ENCODE measurements at places on chromosomes 1 and 21.

GRCh38 chr1:201762381-201762780 lies 66.6 kb upstream of the IPO9 start:
- DNase-seq: no peak

- peak; percentile 8 for DNase-seq
Measured at GRCh38 chr1:114715952-114716303, 643 bp downstream of the NRAS start.

DNA sequence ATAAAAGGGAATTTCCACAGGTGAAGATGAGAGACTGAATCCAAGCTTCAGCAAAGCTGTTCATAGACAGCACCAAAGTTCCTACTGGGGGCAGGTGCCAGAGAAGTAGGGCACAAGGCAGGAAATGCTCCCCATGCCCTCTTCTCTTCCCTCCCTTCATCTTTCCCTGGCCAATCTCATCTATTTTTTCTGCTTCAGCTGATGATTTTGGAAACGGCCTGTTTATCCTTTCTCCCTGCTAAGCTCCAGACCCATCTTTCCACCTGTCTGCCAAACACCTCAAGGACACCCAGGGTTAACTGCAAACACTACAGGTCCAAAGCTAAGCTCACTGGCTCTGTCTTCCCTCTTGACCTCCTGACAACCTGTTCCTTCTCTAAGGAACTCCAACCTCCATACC lies 18.1 kb downstream of the KCND3 start:
- DNase-seq: no peak

DNA sequence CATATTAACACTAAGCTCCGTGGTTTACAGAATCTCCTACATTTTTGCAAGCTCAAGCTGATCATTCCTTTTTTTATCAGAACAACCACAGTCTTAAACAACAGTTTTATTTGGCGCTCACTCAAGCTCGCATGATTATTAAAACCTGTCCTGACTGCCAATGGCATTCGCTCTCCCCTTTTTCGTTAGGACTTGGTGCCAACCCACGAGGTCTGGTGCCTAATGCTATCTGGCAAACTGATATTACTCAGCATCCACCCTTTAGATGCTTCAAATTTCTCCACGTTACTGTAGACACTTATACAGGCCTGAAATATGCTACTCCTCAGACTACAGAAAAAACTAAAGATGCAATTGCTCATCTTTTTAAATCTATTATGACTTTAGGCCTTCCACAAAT lies 23.0 kb upstream of the ITLN1 start:
- no peak for DNase-seq

DNA sequence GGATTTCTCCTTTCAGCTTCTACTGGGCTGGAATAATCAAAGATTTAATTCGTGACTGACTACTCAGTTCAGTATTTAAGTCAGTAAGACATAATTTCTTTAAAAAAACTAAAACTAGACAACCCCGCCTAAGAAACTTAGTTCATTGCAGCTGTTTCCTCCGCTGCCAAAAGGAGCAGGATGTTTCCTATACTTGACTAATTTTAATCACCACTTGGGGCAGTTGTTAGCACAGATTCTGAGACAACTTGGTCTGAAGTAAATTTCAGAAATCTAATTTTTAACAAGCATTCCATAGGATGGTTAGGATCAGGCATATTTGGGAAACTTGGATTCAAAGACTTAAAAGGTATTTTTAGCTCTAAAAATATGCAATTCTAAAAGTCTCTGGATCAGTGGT lies 34.0 kb downstream of the EPRS1 start:
- DNase-seq: no peak

- DNase-seq: no peak
Measured at GRCh38 chr1:91883470-91883869, 2.5 kb downstream of the TGFBR3 start.

- DNase-seq: no peak
Measured at GRCh38 chr1:4674676-4675075, 20.3 kb downstream of the AJAP1 start.

DNA sequence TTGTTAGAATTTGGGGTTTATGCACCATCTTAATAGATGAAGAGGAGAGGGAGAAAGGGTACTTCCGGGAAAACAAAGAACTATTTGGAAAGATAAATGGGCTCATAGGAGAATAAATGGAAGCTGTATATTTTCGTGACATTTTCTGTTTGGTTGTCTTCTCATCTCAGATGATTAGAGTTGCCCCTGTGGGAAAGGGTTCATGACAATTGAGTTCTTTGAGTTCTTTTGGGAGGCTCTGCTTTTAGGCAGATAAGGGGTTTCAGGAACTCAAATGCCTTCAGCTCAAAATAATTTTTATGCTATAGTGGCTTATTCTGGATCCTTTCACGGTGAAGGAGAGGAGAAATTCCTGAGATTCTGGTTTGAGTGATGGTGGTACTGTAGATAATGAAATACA lies 63.6 kb downstream of the CAMTA1 start:
- no peak for DNase-seq

DNA sequence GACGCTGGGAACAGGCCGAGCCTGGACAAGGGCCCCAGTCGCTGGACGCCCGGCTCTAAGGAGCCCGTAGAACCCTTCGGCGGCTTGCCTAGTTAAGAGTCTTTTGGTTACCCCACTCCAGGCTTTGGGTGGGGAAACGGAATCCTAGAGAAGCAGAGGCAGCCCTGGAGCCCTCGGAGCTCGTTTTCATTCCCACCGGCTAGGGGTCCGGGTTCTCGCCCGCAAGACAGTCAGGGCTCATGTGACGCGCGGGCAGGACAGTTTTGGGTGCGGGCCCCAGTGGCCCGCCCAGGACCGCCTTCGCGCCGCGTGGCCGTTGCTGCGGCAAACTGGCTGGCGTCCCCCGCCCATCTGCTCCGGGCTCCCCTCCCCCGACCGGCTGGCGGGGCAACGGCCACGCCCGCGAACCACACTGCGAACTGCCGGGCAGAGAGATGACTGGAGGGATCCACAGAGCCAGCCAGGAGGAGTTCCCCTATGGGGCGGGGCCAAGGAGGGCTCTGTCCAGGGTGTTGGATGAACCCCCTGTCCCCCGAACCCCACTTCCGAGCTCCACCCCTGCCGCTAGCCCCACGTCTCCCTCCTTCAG lies 829 bp upstream of the HES2 start:
- no peak for DNase-seq

GRCh38 chr1:22611530-22611947 lies 24.9 kb upstream of the C1QA start:
- no peak for DNase-seq

DNA sequence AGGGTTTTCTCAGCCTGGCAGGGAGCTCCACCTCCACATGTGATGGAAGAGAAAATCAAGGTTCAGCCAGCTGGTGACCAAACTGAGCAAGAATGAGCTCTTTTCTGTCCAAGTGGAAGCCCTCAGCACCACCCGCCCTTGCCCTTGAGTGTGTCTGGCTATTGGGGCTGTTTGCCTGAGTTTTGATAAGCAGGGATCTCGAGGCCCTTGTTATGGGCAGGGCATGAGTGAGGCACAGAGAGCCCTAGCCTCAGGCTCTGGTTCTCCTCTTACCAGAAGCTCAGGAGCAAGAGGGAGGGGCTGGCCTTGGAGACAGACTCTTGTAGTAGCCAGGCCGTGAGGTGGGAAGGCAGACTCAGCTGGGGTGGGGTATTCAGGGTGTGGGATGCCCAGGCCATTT lies 37.5 kb upstream of the ARF1 start:
- no peak for DNase-seq

DNA sequence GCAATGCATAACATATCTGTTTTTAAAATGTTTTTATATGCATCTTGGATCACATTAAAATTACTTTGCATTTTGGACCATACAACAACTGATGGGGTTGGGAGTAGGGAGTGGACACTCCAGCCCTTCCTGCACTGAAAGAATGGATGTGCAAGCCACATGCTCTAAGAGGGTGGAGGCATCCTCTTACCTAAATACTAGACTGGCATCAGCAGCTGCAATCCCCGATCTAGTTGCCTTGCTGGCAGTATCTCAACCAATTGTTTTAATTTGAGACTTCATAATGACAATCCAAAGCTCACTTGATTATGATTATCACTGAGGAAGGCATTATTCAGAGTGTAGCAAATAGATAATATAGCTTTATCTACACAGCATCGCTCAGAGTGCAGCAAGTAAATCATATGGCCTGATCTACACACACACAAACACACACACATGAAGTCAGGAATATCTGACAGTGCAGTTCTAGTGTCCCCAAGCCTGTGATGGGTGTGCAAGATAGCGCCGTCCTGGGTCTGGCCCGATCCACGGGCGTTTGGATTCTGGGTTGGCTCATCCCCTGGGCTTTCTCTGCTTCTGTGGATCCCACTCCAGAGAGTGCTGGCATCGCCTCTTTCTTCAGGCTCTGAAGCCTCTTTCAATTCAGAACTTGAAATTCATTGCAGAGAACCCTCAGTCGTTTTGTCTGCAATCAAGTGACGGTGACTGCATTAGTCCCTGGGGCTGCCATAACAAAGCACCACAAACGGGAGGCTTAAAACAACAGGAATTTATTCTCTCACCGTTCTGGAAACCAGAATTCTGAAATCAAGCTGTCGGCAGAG lies 181.3 kb downstream of the ETS2 start:
- DNase-seq: no peak

Data from HS-5 (cell line).